Renal pelvis (tissue), 12 donors: ENCODE measurements at places on chromosomes 11 and 22. TPM values are rescaled to one million over a fixed set of nuclear protein-coding genes. Genes with fewer than 3 reads are reported as not detected.

DNA sequence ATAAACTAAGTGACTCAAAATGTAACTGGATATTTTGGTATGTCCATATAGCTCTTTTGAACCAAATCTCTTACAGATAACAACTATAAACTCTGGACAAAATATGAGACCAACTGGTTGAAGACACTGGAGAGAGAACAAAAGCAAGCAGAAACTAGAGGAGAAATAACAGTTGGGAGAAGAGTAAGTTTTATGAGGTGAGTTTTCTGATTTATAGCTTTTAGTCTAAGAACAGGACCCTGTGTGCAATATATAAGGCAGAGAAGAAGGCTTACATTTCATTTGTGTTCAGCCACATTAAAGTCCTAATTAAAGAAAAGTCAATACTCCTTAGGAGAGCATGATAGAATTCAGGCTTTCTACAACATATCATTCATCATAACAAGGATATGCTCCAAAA is 71.0 kb upstream of the AMOTL1 start:
- peak; percentile 31 for DNase-seq

GRCh38 chr22:43304831-43305590 is 38.2 kb downstream of the SCUBE1 start:
- no peak for DNase-seq

GRCh38 chr22:17570851-17571631 is 7.7 kb downstream of the SLC25A18 start:
- peak; percentile 61 for DNase-seq

- no peak for DNase-seq
Measured at GRCh38 chr22:49008682-49009235, 818.9 kb downstream of the BRD1 start.

DNA sequence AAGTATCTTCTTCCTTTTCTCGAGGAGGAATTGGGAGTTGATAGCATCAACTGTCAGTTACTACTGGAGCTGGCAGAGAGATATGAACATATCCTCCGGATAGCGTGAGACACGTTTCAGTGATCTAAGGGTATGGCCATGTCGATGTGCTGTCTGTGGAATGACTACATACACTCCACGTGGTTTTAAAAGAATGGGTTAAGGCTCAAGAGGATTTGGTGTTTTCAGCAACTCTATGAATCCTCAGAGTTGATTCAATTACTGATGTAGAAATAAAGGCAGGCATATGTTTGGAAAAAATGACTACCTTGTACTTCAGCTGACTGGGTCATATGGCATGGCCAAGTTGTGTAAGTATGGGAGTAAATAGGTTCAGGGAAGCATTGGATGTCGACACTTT is 22.9 kb downstream of the MMP13 start:
- DNase-seq = no peak

- peak; percentile 71 for DNase-seq
Measured at GRCh38 chr22:23533328-23533762, 46.7 kb downstream of the IGLL1 start.

DNA sequence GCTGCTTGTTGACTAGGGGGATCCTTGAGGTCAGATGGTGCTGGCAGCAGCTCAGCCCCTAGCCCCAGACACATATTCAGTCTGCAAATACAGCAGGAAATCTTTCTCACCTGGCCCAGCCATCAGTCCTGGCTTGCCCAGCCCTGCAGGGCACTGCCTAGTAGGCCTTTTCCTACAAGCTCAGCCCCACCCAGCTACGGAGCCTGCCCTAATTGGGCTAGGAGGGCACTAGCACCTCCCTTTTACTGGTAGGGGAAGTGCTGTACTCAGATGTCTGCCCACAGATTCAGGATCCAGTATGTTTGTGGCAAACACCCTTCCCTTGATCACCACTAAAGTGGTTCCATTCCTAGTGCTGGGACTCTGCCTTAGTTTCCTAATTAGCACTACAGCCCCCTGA is 257.1 kb upstream of the CADM1 start:
- no peak for DNase-seq

GRCh38 chr11:71988050-71988449 is 10.7 kb upstream of the IL18BP start:
- no peak for DNase-seq

- DNase-seq = no peak
Measured at GRCh38 chr11:130997278-130997677, 81.0 kb upstream of the SNX19 start.

GRCh38 chr11:100910808-100911207 is 218.8 kb downstream of the PGR start:
- no peak for DNase-seq

GRCh38 chr22:41780746-41781505 is 19.6 kb upstream of the CCDC134 start:
- DNase-seq = peak; percentile 27

- DNase-seq = no peak
Measured at GRCh38 chr11:44208976-44209603, 100.8 kb downstream of the ALX4 start.

GRCh38 chr11:17722000-17722643 is 2.8 kb downstream of the MYOD1 start:
- no peak for DNase-seq

GRCh38 chr22:24185501-24186351 is 4.4 kb downstream of the SUSD2 start:
- no peak for DNase-seq

DNA sequence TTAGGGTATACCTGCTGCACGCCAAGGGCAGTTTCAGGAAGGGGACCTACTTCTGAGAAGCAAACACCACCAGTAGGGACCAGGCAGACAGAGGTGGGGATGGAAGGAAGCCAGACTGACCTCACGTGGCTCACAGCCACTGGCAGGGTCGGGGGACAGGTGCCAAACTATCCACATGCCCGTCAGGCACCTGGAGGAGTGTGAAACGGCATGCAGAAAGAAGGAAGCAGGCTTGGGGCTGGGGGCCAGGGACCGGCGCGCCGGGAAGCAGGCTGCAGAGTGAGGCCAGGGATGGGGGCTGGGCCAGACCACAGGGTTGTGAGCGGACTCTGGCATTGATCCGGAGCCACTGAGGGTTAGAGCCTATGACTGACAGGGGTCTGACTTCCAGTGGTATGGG is 47.5 kb downstream of the CDKN1C start:
- no peak for DNase-seq

GRCh38 chr11:44125598-44125997 is 30.1 kb downstream of the EXT2 start:
- DNase-seq = no peak

GRCh38 chr11:105937331-105937730 is 84.7 kb downstream of the MSANTD4 start:
- no peak for DNase-seq

Gene MPEG1
- polyA plus RNA-seq = 7.7 TPM

Gene DBX1
- not detected for polyA plus RNA-seq

Gene RIMBP3C
- polyA plus RNA-seq = 0.47 TPM

Gene GPHA2
- 2.0 TPM for polyA plus RNA-seq

Gene CDC42BPG
- 8.1 TPM for polyA plus RNA-seq
